Fibroblast of skin of left biceps (primary cell): ENCODE measurements at places on chromosomes 1 and 21.

DNA sequence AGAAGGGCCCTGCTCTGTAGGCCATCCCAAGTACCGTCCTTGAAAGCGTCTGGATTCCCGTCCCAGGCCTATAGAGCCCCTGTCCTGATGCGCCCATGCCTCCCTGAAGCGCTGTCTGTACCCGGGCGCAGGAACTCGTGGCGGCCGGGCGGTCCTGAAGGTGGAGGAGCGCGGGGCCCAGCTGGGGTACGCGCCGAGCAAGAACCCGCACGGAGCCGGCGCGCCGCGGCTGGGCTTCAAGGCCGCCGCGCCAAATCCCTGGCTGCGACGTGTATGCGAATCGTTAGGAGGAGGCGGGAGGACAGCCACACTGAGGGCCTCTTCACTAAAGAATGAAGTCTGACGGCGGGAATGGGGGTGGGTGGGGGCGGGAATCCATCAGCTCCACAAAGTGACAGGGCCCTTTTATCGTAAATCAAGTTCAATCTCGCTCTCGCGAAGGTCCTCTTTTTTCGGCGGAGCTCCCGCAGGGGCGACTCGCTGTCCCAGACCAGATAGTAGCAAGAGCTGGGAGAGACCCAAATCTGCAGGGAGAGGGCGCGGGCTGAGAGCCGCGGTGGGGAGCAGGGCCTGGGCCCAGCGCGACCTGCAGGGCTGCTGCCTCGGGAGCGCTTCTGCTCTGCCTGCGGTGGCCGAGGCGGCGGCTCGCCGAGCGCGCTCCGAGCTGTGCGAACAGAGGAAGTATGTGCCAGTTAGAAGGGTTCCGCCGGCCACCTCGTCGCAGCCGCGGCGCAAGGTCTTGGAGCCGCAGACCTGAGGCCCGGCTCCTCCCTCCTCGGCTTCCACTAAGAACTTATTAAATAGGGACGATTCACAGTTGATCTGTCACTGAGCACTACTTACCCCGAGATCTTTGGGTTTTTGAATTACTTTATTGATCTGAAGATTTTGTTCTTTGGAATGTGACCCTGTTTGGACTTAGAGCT, 10.4 kb downstream of the BARHL2 start:
- no peak for DNase-seq

GRCh38 chr21:41670056-41670805, 96.6 kb downstream of the RIPK4 start:
- DNase-seq = no peak

DNA sequence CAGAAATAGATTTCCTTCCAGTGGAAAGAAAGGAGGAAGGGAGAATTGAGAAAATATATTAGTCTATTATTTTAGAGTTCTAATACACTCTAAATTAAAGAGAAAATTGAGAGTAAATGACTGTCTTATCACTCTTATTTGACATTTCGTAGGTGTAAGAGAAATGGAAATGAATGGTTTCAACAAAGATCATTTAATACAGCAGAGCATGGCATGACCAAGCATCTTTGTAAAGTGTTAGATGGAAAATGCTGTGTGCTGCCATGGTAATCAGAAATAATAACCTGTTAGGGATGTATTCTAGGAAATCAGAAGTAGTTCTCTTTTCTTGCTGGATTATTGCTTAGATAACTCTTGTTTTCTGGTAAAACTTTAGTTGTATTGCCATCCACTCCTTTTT, 90.9 kb downstream of the GIPC2 start:
- no peak for DNase-seq

DNA sequence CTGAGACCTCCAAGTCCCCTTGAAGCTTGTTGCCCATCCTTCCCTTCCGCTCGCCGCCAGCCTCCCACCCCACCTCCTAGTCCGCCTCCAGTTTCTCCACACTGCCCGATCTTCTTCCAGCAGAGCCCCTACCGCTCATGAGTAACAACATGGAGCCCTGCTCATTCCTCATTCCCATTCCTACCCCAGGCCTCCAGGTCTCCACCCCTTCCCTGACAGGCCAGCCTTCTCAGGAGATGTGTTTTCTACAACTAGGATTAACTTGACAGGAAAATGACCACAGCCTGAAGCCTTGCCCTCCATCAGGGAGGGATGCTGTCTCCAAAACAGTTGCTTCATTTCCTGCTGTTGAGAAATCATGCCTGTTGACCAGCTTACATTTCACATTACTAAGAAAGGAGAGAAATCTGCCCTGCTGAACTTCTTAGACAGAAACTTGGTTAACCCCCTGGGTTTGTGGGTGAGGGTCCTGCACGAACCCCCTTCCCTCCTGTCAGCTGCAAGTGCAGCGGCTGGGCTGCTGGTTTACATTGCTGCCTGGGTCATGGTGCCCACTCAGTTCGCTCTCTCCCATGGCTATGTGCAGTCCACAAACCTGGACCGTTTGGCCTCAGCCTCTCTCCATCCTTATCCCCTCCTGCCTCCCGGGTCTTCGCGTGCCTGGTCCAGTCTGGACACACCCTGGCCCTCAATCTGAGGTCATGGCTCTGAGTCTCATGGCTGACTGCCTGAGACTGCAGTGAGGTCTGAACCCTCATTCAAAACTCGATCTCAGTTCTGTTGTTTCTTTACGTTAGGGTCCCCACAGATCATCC, 16.1 kb upstream of the CHI3L1 start:
- DNase-seq = peak; percentile 24

- no peak for DNase-seq
These were observed 16.2 kb downstream of the FOXO6 start for GRCh38 chr1:41377397-41377796.

DNA sequence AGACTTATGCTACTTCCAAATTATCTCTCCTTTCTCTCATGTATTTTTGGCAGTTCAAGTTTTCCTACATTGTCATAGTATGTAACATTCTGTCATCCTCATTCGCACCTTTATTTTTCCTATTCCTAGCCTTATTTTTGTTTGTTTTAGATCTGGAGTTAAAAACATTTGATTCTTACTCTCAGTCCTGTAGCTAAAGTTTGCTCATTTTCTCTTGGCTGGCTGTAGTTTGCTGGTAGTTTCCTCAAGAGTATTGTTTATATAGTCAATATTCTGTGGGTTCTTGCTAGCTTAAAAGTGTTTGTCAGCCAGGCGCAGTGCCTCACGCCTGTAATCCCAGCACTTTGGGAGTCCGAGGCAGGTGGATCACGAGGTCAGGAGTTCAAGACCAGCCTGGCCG, 29.8 kb upstream of the TRIM33 start:
- DNase-seq = no peak

- DNase-seq = no peak
These were observed 171.8 kb downstream of the TOMM20 start for GRCh38 chr1:234956821-234957329.

DNA sequence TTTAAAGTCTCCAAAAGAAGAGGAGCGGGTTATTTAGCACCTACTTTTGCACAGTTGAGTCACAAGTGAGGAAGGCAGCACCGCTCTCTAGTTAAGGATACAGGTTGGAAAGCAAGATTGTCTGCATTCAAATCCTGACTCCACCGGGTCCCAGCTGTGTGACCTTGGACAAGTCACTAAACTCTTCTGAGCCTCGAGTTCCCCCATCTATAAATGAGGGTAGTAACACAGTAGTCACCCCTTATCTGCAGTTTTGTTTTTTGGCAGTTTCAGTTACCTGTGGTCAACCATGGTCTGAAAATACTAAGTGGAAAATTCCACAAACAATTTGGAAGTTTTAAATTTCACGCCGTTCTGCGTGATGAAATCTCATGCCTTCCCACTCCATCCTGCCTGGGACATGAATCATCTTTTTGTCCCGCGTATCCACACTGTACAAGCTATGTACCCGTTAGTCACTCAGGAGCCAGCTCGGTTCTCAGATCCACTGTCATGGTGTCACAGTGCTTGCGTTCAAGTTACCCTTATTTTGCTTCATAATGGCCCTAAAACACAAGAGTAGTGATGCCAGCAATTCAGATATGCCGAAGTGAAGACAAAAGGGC, 49.4 kb downstream of the CAPZB start:
- DNase-seq = no peak

DNA sequence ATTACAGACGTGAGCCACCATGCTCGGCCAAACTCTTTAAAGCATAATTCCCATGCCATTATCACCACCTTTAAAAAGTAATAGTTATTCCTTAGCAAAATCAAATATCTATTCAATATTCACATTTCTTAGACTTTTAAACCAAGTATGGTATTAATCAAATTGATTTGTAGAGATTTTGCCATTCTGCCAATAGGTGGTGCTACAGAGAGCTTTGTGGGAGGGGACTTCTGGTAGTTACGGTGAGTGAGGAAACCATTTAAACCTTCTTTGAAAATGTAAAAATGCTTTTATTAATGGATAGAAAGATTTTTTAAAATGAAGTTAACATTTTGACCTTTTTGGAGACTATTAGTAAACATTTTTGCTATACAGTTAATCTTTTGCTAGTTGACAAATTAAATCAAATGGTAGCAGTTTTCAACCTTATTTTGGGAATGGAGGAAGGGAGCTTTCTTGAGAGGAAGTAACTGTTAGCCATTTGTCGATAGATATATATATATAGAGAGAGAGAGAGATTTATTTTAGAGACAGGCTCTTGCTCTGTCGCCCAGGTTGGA, 19.3 kb downstream of the IARS2 start:
- DNase-seq = no peak

DNA sequence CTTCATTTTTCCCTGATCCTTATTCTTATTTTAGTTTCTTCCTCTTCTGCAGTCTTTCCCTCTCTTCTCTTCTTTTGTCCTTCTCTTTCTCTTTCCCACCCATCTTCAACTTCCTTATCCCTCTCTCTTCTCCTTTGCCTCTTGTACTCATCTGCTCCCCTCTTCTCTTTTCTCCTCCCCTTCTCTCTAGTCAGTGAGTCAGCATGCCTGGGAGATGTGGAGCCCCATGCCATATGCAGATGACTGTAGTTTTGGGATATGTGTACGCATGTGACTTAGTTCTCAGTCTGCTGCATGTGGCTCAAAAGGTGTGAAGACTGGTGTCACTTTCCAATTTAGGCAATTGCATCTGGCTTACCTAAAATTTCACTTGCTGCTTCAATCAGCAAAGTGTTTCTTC, 10.4 kb downstream of the DNAJC6 start:
- DNase-seq = no peak

GRCh38 chr1:160724465-160725242, 13.0 kb upstream of the CD48 start:
- no peak for DNase-seq

DNA sequence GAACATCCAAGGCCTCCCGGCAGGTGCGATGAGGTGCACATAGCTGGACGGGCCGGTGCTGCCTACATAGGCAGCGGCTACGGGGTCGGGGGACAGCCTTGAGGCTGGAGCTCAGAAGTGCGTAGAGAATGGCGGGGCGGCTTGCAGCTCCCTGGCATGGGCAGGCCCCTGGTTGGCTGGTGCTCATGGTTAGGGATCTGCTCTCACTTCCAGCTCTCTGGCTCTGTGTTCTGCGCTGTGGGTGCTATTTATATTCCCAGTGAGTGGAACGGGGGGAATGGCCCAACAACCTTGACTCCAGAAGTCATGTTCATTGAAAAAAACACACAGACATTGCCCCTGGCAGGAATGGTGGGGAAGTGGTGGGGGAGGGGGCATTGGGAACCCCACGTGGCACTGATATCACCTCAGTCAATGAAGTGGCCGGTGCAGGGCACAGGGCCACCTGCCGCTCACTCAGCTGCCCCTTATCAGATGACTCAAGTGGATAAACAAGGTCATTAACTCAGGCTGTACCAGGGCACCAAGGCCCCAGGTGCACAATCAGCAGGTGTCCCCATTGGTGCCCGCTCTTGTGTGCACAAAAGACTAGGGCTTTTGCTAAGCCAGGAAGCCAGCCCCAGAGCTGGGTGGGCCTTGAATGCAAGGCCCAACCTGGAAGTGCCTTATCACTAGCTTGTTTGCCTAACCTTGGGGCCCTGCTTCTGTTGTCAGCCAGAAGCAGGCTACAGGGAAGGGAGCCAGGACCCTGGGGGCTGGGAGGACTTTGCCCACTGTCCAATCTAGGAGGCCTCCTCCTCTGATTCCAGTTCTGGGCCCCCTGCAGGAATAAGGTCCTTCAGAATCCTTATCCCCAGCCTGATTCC, at the start of gene NR0B2:
Gene NR0B2, minus strand, starts transcription at position 222 of the 866 bp plus-strand sequence. Its CDS starts 35 bp downstream, at position 187.
- DNase-seq = no peak

- no peak for DNase-seq
These were observed 105.5 kb downstream of the PDE9A start for GRCh38 chr21:42758721-42759593.

GRCh38 chr1:59927213-59927612, 640 bp upstream of the CYP2J2 start:
- no peak for DNase-seq

- DNase-seq = no peak
These were observed 172.4 kb downstream of the PSMG1 start for GRCh38 chr21:39010629-39011404.

- no peak for DNase-seq
These were observed 5.4 kb downstream of the HMGN2 start for GRCh38 chr1:26477446-26478152.

DNA sequence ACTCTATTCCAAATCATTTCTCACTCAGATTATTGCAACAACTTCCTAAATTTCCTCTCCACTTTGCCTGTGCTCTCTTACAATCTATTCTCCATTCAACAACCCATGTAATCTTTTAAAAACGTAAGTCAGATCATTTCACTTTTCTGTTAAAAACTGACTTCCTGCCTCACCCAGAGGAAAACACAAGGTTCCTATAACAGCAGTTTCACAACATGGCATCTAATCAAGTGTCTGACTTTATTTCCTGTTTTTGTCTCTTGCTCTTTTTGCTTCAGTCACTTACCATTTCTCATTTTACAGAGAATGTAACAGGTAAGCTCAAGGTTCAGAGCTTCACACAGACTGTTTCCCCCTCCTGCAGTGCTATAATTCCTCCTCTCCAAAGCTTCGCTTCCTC, 560.7 kb downstream of the LRRIQ3 start:
- DNase-seq = no peak

DNA sequence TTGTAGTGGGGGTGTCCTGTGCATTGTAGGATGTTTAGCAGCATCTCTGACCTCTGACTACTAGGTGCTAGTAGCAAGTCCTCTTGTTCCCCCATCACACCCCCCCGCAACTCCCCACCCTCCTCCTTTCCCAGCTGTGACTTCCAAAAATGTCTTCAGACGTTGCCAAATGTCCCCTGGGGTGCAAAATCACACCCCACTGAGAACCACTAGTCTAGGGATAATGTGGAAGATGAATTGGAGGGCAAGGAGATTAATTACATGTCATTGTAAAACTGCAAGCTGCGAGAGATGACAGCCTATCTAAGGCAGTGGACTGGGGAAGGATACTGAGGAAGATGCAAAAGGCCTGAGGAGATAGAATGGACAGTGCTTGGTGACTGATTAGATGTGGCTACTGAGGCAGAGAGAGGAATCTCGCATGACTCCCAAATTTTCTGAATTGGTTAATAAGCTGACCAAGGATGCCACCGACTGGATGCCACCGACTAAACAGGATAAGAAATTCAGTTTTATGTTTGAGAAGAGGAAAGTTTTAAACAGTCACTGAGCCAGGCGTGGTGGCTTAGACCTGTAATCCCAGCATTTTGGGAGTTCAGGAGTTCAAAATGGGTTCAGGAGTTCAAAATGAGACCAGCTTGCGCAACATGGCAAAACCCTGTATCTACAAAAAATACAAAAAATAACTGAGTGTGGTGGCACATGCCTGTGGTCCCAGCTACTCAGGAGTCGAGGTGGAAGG, 3.1 kb upstream of the JAK1 start:
- DNase-seq = no peak

- no peak for DNase-seq
These were observed 22.9 kb downstream of the PRXL2B start for GRCh38 chr1:2609319-2610035.
